ENCODE measurements at places on chromosomes 16 and 17. TPM values are rescaled to one million over a fixed set of nuclear protein-coding genes. Genes with fewer than 3 reads are reported as not detected.
A peak's percentile ranks its signal among the peaks of the same experiment; 100 is the strongest.

DNA sequence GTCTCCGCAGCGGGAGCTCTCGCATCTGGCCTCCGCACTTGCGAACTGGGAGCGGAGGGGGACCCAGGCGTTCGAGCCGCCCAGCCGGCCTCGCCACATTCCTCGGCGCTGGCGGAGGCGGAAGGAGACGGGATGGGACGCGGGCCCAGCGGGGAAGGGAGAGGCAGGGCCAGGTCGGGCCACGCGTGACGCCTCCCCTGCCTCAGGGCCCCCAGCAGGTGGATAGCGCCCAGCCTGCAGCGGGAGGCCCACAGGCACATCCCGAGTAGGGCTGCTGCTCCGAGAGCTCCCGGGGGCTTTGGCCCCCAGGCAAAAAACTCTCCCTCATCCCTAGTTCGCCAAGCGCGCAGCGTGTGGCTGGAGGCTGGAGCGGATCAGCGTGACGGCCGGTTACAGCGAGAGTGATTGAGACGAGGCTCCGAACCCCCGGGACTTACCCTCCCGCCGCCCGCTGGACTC lies 800 bp downstream of the PLEKHH3 start:
- peak; percentile 66 for DNase-seq

DNA sequence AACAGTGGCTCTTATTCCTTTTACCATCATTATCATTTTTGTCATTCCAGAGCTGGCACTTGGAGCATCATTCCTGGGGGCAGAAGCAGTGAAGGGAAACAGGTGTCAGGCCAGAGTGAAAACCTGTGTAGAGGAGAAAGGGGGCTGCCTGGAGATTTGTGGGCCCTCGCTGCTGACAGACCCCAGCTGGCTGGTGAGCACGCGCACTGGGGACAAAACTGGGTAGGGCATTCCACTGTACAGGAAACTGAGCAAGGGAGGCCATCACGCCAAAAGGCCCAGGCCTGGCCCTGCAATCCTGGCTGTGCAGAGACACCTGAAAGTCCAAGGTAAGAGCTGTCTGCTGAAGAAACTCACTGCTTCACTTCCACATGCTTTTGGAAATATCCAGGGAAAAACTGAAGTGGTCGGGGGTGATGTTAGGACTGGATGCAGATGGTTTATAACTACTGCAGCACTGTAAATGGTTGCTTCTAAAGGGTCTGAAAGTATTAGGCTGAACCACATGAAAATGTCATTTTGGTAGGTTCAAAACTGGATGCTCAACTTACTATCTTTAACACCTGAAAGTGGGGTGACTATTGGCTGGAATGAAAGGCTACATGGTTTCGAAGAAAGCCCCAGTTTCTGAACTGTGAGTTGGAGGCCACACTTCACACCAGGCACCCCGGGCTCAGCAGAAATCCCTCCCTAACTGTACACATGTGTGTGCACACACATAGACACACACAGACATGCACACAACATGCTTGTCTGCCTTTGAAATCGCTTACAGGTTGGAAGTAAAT lies 225.0 kb downstream of the C16orf78 start:
- DNase-seq = no peak

Gene SYNGR3
- total RNA-seq = 3.3 TPM

DNA sequence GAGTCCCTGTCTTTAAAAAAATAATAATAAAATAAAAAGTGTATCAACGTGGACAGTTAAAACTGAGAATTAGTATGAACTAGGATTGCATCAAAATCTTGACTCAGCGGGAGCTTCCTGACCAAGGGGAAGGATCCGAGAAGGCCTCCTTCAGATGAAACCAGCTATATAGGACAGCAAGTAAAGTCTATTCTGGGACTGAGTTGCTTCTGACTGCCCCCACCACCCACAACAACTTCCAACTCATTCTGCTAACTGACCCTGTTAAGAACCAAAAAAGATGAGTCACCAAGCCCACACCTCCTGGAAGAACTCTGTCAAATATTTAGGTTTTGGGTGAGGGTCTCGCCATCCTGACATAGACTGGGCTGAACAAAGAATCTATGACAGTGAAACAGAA lies 24.9 kb downstream of the MPP3 start:
- DNase-seq = no peak

Gene USH1G
- total RNA-seq = 0.48 TPM
